ENCODE measurements at places on chromosomes 2 and 18.
A peak's percentile ranks its signal among the peaks of the same experiment; 100 is the strongest.

- DNase-seq, result no peak
These were observed 776.8 kb upstream of the ACVR2A start for GRCh38 chr2:147068071-147068470.

DNA sequence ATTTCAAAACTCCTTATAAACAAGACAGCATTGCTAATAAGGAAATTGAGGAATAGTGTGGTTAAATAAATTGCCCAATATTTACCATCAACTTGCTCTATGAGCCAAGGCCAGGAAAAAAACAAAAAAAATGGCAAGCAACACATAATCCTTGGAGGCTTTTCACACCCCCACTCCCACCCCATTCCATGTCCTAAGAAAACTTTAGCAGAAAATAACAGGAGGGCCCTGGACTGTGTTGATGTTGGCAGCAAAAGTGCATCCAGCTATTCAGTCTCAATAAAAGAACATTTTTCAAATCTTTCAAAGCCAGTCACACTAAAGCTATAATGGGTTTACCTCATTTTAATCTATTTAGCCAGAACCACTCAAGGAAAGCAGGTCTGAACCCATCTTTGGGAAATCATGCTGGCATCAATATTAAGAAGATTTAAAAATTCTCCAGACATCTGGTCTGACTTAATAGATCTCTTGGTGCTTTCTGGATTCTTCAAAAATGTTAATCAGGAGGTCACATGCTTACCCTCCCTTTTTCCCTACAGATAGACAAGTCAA, 34.6 kb upstream of the STK17B start:
- DNase-seq, result no peak

- no peak for DNase-seq
These were observed 271.5 kb downstream of the HRH4 start for GRCh38 chr18:24731981-24732380.

DNA sequence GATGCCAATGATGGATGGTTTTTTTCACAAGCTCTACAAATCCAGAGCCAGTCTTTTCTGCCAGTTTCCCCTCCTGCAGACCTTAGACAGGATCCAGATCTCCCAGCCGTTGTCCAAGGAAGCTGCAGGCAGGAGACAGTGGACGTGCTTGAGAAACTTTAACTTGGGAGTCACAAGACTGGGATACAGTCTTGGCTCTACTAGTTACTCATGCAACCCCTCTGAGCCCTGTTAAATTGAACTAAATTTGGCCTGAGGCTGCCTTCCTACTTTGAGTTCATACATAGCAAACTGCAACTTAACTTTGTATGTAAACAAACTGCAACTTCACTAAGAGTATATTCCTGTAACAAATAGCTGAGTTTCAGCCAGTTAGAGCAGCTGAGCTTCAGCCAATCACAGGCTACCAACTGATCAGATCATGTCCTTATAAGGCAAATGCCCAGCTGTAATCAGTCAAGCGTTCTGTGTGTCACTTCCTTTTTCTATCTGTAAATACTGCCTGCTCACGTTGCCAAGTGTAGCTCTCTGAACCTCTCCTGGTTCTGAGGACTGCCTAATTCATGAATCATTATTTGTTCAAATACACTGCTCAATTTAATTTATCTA, 140.9 kb downstream of the CAPN13 start:
- DNase-seq, result no peak

GRCh38 chr2:238873841-238874240, 26.0 kb downstream of the TWIST2 start:
- no peak for DNase-seq

- peak; percentile 93 for DNase-seq
These were observed 2.1 kb downstream of the ARID5A start for GRCh38 chr2:96538487-96539214.

GRCh38 chr2:204401114-204401513, 144.2 kb upstream of the PARD3B start:
- DNase-seq, result no peak

- DNase-seq, result no peak
These were observed 5.6 kb upstream of the EML4 start for GRCh38 chr2:42163444-42164045.

GRCh38 chr2:236818281-236819045, 248.8 kb downstream of the ACKR3 start:
- DNase-seq, result no peak

GRCh38 chr18:23542461-23542860, 39.1 kb downstream of the RMC1 start:
- DNase-seq, result no peak

DNA sequence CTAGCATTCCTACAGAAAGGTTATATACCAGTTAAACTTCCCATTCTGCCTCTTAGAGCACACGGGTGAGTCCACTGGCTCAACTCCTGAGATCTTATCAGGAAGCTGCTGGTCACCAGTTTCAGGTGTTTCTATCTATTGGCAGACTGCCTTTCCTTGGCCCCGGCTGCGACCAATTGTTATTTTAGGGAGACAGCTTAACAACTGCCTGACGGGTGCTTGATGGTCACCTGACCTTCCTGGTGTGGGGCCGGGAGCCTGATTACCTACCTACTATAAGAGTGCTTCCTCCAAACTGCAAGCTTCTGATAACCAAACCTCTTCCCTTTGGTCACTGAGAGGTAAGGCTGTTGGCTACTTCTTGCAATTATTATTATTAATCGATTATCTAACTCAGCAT, 122.1 kb upstream of the XIRP2 start:
- DNase-seq, result no peak

DNA sequence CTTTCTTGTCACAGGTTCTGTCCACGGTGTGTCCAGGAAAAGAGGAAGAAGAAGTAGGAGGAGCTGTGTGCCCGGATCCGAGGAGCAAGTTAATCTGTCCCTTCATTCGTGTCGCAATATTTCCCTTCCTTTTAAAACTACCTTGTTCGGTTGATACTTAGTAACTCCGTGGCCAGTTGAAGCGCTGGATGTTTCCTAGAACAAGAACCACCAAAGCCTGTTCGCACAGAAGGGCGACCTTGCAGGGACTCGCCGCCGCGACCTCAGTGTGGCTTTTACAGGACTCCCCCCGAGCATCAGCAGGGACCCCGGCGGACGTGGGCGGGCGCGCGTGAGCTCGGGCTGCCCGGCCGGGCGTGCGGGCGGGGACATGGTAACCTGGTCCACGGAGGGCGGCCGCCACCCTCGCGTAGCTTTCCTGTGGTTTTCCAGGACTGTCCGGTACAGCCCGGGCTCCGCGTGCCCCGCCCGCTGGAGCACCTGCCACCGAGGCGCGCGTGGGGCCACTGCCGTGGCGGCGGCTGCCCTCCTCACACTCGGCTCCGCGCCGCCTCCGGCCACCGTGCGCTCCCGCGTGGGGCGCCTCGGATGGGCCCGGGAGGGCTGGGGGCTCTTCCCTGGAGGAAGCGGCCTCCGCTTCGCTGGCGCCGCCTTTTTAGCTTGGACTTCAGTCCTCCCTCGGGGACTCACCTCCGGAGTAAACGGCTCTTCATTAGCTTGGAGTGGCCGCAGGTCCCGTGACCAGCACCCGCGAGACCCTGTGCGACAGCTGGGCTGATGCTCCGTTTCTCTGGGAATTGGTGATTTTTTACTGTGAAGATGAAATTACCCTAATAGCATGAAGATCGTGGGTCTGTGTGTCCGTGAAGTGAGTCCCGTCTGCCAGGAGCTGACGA, 9.2 kb upstream of the D2HGDH start:
- no peak for DNase-seq

DNA sequence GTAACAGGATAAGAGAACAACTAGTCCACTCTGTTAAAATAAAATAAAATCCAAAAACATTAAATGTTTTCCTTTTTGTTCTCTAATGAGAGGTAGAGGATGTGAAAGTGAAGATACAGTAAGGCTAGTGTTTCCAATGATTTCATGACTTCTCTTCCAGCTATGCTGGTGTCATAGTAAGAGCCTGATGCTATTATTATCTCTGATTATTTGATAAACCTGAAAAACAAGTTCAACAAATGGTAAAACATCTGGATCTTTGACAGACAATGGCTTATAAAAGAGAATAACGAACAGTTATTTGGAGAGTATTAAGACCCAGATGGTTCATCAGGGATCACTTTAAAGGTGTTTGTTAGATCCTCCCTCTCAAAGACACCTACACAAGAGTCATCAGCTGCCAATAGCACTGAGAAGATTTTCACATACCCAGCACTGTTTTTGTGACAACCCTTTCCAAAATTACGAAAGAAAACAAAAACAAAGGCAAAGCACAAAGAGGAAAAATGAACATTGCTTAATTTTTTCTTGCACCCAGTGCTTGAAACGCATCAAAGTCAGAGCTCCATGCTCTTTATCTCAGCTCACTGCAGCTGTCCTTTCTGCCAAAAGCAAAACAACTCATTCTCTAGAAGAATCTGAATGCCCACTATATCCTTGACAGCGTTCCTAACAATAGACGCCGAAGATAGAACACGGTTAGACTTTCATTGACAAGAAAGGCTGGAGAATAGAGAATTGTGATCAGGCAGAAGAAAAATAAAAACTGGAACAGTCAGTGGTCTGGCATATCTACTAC, 168.6 kb downstream of the SLC8A1 start:
- no peak for DNase-seq

- no peak for DNase-seq
These were observed 183.9 kb upstream of the ST6GAL2 start for GRCh38 chr2:107069890-107070289.

GRCh38 chr2:238667639-238668038, 180.2 kb upstream of the TWIST2 start:
- DNase-seq, result no peak

DNA sequence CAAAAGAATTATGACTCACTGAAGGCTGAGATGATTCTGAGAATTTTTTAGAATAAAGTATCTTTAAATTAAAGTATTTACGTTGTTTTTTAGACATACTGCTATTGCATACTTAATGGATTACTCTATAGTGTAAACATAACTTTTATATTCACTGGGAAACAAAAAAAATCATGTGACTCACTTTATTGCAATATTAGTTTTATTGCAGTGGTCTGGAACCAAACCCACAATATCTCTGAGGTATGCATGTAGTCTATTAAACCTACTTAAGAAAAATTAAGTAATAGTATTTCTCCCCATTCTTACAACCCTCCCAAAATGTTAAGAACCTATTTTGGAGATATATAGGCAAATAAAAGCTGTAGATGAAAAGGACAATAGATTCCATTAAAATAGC, 142.9 kb upstream of the ZNF521 start:
- no peak for DNase-seq

Data from CD4-positive, alpha-beta T cell treated with Interferon alpha-2 for 1 hour (primary cell).